ENCODE measurements at places on chromosomes 1 and 21.

- no peaks in the 10 kb centered on the region for H3K4me1 ChIP-seq
- H3K4me3 ChIP-seq = no peak overlapping the region
- H3K27me3 ChIP-seq = peaks cover 45% of the 10 kb centered on the region
- no peak overlapping the region for H3K27ac ChIP-seq
- DNase-seq = no peak
Observed at GRCh38 chr1:110787328-110788071, 85.4 kb upstream of the CD53 start.

DNA sequence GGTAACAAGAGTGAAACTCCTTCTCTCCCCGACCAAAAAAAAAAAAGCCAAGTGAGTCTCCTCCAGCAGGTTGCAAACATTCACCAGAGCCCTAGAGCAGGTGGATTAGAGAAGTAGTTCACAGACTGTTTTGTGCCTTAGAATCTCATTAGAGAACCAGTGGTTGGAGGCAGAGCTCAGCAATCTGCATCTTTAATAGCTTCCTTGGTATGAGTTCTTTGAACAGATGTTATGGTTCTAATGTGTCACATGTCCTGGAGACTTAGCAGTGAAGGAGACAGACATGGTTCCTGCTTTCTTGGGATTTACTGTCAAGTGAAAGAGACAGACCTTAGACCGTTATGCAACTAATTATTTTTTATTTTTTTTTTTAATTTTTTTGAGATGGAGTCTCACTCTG is 26.8 kb downstream of the SESN2 start:
- no peaks in the 10 kb centered on the region for H3K36me3 ChIP-seq
- no peak overlapping the region for H3K4me3 ChIP-seq
- no peaks in the 10 kb centered on the region for H3K4me1 ChIP-seq
- H3K27ac ChIP-seq = no peak overlapping the region

DNA sequence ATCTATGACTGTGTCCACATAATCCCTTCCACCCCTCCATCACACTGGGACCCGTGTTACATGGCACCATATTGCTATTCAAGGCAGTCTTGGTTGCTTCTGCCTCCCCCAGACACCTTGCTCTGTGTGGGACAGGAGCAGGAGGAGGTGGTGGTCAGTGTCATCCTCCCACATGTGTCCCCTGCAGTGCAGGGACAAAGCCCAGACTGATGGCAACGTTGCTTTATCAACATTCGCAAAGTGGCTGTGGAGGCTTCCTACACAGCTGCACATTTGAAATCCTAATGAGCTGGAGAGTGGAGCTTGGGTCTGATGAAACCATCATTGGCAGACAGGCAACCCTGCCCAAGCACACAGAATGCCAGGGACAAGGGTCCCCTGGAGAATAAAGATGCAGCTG is 26.2 kb downstream of the TRIM67 start:
- no peaks in the 10 kb centered on the region for H3K4me1 ChIP-seq
- H3K4me3 ChIP-seq = no peak overlapping the region
- no peak overlapping the region for H3K27ac ChIP-seq
- peaks cover 14% of the 10 kb centered on the region for H3K27me3 ChIP-seq

GRCh38 chr1:100921110-100921706 is 25.3 kb downstream of the SLC30A7 start:
- no peaks in the 10 kb centered on the region for H3K27me3 ChIP-seq
- DNase-seq = peak; percentile 22
- H3K4me1 ChIP-seq = no peaks in the 10 kb centered on the region

GRCh38 chr1:235821361-235821981 is 45.2 kb downstream of the LYST start:
- no peak overlapping the region for H3K4me3 ChIP-seq
- DNase-seq = no peak
- no peaks in the 10 kb centered on the region for H3K36me3 ChIP-seq
- no peaks in the 10 kb centered on the region for H3K4me1 ChIP-seq
- H3K27me3 ChIP-seq = no peaks in the 10 kb centered on the region

- no peak overlapping the region for H3K4me3 ChIP-seq
- no peak for DNase-seq
- no peak overlapping the region for H3K27ac ChIP-seq
- no peaks in the 10 kb centered on the region for H3K27me3 ChIP-seq
- no peaks in the 10 kb centered on the region for H3K36me3 ChIP-seq
- no peaks in the 10 kb centered on the region for H3K4me1 ChIP-seq
Observed at GRCh38 chr21:19463966-19464365, 1060.4 kb upstream of the TMPRSS15 start.

GRCh38 chr1:179958359-179958758 is 3.7 kb downstream of the CEP350 start:
- no peak for DNase-seq
- no peak overlapping the region for H3K27ac ChIP-seq
- H3K4me3 ChIP-seq = no peak overlapping the region
- H3K27me3 ChIP-seq = no peaks in the 10 kb centered on the region

GRCh38 chr1:244211559-244211944 is 160.5 kb downstream of the ZBTB18 start:
- H3K27ac ChIP-seq = no peak overlapping the region
- no peak overlapping the region for H3K4me3 ChIP-seq
- H3K4me1 ChIP-seq = peaks cover 24% of the 10 kb centered on the region

GRCh38 chr1:187634940-187635339 is 806.2 kb downstream of the PLA2G4A start:
- no peaks in the 10 kb centered on the region for H3K4me1 ChIP-seq
- H3K27me3 ChIP-seq = no peaks in the 10 kb centered on the region
- H3K4me3 ChIP-seq = no peak overlapping the region
- no peaks in the 10 kb centered on the region for H3K36me3 ChIP-seq
- no peak for DNase-seq
- no peak overlapping the region for H3K27ac ChIP-seq

- no peak for DNase-seq
- 0 out of 2 replicates have a peak, but pooled peaks cover 3% of the 10 kb centered on the region for H3K27me3 ChIP-seq
- H3K4me3 ChIP-seq = no peak overlapping the region
- no peak overlapping the region for H3K27ac ChIP-seq
- no peaks in the 10 kb centered on the region for H3K36me3 ChIP-seq
Observed at GRCh38 chr1:159091607-159092031, 15.1 kb upstream of the AIM2 start.

- no peaks in the 10 kb centered on the region for H3K4me1 ChIP-seq
- no peak overlapping the region for H3K4me3 ChIP-seq
- no peak for DNase-seq
- no peak overlapping the region for H3K27ac ChIP-seq
- no peaks in the 10 kb centered on the region for H3K36me3 ChIP-seq
Observed at GRCh38 chr1:19477284-19478249, 7.8 kb downstream of the CAPZB start.

GRCh38 chr1:231233735-231234417 is 7.1 kb upstream of the GNPAT start:
- peaks cover 10% of the 10 kb centered on the region for H3K36me3 ChIP-seq
- DNase-seq = peak; percentile 75
- no peaks in the 10 kb centered on the region for H3K27me3 ChIP-seq
- peak overlapping the region; percentile 77 for H3K27ac ChIP-seq

DNA sequence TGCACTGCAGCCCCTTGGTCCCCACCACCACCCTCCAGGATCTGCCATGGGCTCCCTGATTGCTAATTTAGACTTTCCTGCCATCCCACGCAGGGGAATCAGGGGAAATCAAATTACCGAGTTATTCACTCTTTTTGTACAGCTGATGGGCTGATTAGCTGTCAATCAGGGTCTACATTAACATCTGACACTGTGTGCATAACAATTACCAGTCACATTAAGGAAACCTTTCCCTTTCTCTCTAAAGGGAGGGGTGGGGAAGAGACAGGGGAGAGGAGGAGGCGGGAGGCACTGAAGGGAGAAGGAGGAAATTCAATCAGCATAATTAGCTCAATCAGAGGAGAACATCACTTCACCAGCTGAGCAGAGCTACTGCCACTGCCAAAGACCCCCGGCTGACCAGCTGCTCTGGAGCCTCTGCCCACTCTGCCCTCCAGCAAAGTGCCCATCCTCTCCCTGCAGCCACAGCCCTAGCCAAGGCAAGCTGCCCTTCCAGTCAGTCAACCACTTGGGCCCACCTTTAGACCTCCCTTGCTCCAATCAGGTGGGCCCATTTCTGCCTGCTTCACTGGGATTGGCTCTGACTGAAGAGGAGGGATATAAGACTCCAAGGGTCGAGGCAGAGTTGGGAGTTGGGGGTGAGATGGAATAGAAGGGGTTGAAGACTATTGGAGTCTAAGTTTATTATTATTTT is 199.3 kb upstream of the ZC3H12A start:
- no peak overlapping the region for H3K4me3 ChIP-seq
- H3K27ac ChIP-seq = no peak overlapping the region
- no peaks in the 10 kb centered on the region for H3K4me1 ChIP-seq
- DNase-seq = no peak
- peaks cover 50% of the 10 kb centered on the region for H3K27me3 ChIP-seq

GRCh38 chr1:8351693-8352470 is 34.0 kb downstream of the SLC45A1 start:
- peak overlapping the region; percentile 36 for H3K27ac ChIP-seq
- peaks cover 4% of the 10 kb centered on the region for H3K36me3 ChIP-seq
- H3K27me3 ChIP-seq = no peaks in the 10 kb centered on the region
- H3K4me3 ChIP-seq = no peak overlapping the region
- DNase-seq = no peak

- H3K4me1 ChIP-seq = no peaks in the 10 kb centered on the region
- H3K36me3 ChIP-seq = no peaks in the 10 kb centered on the region
- no peak overlapping the region for H3K27ac ChIP-seq
- DNase-seq = no peak
Observed at GRCh38 chr1:226216056-226216455, 7.4 kb upstream of the MIXL1 start.

GRCh38 chr1:225844236-225845061 is 34.5 kb downstream of the EPHX1 start:
- no peak overlapping the region for H3K4me3 ChIP-seq
- no peaks in the 10 kb centered on the region for H3K27me3 ChIP-seq
- no peak overlapping the region for H3K27ac ChIP-seq
- H3K36me3 ChIP-seq = no peaks in the 10 kb centered on the region
- DNase-seq = no peak

GRCh38 chr1:20339811-20340457 is 49.3 kb downstream of the VWA5B1 start:
- no peak for DNase-seq
- H3K36me3 ChIP-seq = no peaks in the 10 kb centered on the region
- no peak overlapping the region for H3K4me3 ChIP-seq
- no peak overlapping the region for H3K27ac ChIP-seq

DNA sequence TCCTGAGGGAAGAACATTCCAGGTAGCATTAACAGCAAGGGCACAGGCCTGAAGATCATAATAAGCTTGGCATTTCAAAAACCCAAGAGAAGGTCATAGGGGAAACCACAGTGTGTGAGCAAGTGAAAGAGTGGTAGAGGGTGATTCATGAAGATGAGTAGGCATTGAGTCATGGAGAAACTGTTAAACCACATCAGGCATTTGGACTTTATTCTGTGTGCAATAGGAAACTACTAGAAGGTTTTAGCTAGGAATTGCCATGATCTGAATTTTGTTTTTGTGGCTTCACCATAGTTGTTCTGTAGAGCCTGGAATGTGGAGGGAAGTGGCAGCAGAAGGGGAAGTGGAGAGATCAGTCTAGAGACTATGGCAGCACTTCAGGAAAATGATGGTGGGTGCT is 359.0 kb upstream of the PTBP2 start:
- peak overlapping the region; percentile 22 for H3K27ac ChIP-seq
- no peaks in the 10 kb centered on the region for H3K36me3 ChIP-seq
- H3K27me3 ChIP-seq = peaks cover 4% of the 10 kb centered on the region
- no peak overlapping the region for H3K4me3 ChIP-seq
- peak; percentile 95 for DNase-seq

DNA sequence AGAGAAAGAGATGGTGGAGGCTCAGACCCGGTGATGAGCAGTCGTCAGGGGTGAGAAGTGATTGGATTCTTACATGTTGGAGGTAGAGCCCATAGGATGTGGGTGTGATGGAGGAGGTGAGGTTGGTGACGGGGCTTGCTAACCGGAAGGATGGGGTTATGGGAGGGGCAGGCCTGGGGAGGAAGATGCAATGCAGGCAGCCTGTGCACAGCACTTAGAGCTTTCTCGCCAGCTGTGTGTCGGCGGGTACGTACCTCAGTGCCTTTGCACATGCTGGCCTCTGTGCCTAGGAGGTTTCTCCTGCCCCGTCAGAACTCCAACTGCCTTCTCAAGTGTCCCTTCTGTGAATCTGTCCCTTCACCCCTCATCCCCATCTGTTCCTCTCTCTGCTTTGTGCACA is 2.9 kb upstream of the BSND start:
- DNase-seq = no peak
- H3K4me1 ChIP-seq = no peaks in the 10 kb centered on the region
- H3K4me3 ChIP-seq = no peak overlapping the region
- no peak overlapping the region for H3K27ac ChIP-seq

- no peak for DNase-seq
- H3K27ac ChIP-seq = no peak overlapping the region
- H3K27me3 ChIP-seq = no peaks in the 10 kb centered on the region
- no peaks in the 10 kb centered on the region for H3K4me1 ChIP-seq
Observed at GRCh38 chr1:33111965-33112364, 31.0 kb downstream of the AZIN2 start.

- H3K27ac ChIP-seq = no peak overlapping the region
- no peaks in the 10 kb centered on the region for H3K36me3 ChIP-seq
- H3K4me1 ChIP-seq = no peaks in the 10 kb centered on the region
- no peak for DNase-seq
- H3K27me3 ChIP-seq = no peaks in the 10 kb centered on the region
Observed at GRCh38 chr1:243406424-243406823, 150.6 kb downstream of the SDCCAG8 start.

- H3K4me1 ChIP-seq = peaks cover 11% of the 10 kb centered on the region
- H3K4me3 ChIP-seq = no peak overlapping the region
- no peaks in the 10 kb centered on the region for H3K27me3 ChIP-seq
Observed at GRCh38 chr21:42007356-42007940, 2.7 kb downstream of the ZBTB21 start.

DNA sequence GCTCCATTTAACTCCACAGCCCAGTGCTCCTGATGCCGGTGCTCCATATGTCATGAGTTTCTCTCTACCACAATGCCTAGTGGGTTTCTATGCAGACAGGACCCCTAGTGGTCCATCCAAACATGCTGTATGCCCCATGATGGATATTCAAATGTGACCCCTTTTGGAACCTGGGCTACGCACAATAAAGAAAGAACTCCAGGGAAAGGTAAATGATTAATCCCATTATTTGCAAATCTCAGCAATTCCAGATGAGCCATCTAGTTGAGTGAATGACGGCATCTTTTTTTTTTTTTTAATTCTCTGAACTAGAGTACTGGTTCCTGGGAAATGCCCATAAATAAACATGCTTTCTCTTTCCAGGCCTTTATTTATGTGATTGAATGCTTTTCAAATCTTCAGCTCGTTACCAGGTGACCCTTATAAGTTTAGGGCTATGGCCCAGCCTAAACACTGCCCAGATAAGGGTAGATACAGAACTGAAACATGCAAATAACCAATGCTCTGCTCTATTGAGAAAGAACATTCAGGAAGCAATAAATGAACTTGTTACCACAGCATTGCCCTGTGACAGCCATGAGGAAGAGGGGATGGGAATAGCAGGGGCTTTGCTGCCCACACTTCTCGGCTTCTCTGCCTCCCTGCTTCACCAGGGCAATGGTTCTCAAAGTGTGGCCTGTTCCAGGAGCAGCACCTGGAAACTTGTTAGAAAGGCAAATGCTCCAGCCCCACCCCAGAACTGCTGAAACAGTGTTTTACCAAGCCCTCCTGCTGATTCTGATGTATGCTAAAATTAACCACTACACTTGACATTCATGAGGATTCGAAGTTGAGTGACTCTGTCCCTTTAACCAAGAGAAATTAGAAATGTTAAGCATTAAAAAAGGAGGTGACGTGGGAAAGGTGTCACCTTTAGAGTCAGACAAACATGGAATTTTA is 151.7 kb downstream of the SEC16B start:
- no peak overlapping the region for H3K27ac ChIP-seq
- H3K27me3 ChIP-seq = peaks cover 39% of the 10 kb centered on the region
- no peak overlapping the region for H3K4me3 ChIP-seq
- H3K4me1 ChIP-seq = no peaks in the 10 kb centered on the region

GRCh38 chr1:26468911-26469310 is 3.3 kb upstream of the HMGN2 start:
- no peak for DNase-seq
- no peaks in the 10 kb centered on the region for H3K27me3 ChIP-seq
- no peak overlapping the region for H3K4me3 ChIP-seq
